Activated CD4-positive, CD25-positive, alpha-beta regulatory T cell treated with anti-CD3 and anti-CD28 coated beads, Interleukin-2, amount 50 U/mL, for 72 hours (primary cell): ENCODE measurements at places on chromosomes 1 and 21.
A peak's percentile ranks its signal among the peaks of the same experiment; 100 is the strongest.

DNA sequence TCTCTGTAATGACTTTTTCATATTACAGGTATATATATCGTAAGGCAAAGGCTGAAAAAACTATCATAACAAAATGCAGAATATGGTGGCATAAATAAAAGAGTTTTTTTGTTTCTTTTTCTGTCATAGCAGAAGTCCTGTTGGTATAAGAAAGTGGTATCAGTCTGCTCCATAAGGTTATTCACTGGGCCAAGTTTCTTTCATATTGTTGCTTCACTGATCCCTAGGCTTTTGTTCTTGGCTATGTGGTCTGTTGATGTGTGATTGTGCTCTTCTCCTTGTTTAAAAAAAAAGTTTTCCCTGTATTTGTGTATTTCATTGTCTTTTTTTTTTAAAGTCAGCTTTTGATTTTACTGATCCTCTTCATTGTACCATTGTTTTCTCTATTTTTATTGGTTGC is 26.0 kb downstream of the PTBP2 start:
- no peak for DNase-seq

GRCh38 chr1:181635110-181635509 is 151.8 kb downstream of the CACNA1E start:
- DNase-seq = no peak

DNA sequence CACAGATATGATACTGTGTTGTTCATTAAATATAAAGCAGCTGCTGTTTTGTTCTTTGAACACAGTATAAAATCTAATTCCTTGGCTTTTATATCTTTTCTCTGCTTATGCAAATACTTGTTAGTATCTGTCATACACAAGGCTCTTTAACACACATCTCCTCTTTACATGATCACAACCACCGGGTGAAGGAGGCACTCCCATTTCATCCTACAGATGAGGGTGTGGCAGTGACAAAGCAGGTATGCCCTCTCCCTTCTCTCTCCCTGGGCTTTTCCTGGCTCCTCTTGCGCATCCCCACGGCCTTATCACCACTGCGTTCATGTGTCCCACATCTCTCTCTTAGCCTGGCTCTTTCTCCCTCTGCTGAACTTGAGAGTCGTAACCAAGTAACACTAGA is 38.2 kb downstream of the JUN start:
- no peak for DNase-seq

DNA sequence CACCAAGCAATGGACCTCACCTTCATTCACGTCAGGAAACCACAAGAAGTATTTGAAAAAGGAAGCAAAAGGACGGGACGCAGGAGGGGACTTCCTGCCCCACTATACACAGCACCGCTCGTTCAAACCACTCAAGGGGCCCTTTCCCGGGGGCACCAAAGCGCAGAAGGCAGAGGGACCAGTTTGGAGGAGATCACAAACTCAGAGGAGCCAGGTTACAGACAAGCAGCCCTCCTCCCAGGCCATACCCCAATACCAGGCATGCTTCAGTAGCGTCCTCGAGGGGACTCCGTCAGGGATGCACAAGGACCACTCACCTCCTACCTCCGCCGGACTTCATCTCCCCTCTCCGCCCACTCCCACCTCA is 685 bp downstream of the CRTC2 start:
- peak; percentile 49 for DNase-seq
